Posterior cingulate gyrus (tissue), 11 donors: ENCODE measurements at places on chromosomes 5 and 9.

- no peak for DNase-seq
These were observed 124.1 kb downstream of the SYK start for GRCh38 chr9:90925581-90926257.

- no peak for DNase-seq
These were observed 278.1 kb downstream of the GADD45G start for GRCh38 chr9:89882930-89883361.

DNA sequence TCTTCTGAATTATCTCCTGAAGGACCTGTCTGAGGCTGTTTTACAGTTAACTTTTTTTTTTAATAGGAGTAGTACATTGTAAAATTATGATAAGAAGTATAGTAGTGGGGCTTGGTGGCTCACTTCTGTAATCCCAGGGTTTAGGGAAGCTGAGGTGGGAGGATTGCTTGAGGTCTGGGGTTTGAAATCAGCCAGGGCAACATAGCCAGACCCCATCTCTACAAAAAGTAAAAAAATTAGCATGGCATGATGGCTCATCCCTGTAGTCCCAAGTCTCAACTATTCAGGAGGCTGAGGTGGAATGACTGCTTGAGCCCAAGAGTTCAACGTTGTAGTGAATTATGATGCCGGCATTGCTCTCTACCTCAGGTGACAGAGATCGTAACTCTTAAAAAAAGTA is 7.0 kb downstream of the IPO11 start:
- no peak for DNase-seq

DNA sequence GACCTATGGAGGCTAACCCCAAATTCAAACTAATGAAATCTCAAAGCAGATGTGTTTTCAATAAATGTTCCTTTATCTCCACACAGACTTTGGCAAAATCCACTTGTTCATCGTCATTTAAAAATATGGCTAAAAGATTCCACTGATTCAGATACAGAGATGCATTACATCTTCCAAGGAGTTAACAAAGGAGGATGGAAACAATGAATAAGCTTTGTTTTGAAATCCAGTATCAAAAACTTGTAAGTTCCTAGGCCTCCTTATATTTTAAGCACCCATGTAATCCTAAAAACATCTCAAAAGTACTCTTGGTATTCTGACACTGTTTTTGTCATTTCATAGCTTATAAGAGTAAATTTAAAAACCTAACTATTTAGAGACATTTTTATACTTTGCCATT is 345.6 kb upstream of the ACTBL2 start:
- DNase-seq = no peak

DNA sequence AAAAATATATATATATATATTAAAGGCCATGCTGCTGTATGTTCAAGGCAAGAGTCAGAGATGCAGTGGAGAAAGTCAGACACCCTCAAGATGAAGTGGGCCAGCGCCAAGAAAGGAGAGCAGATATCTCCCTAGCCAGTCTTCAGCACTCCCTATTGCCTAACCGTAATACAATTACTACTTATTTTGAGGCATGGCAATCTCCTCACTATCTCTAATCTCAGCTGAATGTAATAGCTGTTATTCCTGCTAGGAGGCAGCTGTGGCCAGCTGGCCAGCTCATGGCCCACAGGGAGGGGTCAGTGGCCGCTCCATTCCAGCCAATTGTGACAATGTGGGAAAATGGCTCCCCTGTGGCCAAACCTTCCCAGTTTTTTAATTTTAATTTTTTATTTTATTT is 87.5 kb upstream of the FBXW11 start:
- DNase-seq = no peak

GRCh38 chr9:82586918-82587356 is 476.0 kb downstream of the RASEF start:
- DNase-seq = no peak
